NCI-H1092 (cell line): ENCODE measurements at places on chromosomes 3 and 15.
A peak's percentile ranks its signal among the peaks of the same experiment; 100 is the strongest.

DNA sequence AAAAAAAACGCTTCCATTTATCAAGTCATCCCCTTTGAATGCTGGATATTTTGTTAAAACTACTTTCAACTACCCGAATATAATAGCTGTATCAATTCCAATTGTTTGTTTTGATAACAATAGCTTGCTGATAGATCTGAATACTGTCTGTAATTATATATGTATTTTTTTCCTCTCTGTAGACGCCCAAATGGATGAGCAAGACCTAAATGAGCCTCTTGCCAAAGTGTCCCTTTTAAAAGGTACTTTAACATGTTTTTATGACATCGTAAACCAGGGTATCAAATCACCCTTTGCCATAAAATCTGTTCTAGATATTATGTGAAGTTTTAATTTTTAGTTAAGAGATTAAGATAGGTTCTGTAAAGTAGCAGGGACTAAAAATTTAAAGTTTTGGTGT lies 111.5 kb upstream of the FLNB start:
- peak; percentile 1 for DNase-seq

DNA sequence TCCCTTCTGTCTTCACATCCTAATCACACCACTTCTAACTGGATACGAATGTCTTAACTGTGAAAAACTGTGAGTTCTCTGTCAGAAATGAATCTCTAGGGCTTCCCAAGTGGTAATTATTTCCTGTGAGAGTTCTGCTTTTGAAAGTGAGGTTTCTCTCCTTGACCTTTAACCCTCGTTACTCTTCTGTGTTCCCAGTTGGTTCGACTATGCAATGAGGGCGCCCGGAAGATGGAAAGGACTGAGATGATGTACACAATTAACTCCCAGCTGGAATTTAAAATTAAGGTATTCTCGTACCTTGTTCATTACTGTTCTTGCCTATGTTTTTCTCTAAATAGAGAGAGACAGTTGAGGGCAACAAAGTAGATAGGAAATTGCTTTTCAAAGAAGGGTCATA lies 96.5 kb downstream of the ARHGEF26 start:
- DNase-seq = no peak

GRCh38 chr3:194306771-194307640 lies 44.1 kb downstream of the CPN2 start:
- DNase-seq = no peak

GRCh38 chr3:12372741-12373280 lies 83.9 kb downstream of the PPARG start:
- DNase-seq = no peak

DNA sequence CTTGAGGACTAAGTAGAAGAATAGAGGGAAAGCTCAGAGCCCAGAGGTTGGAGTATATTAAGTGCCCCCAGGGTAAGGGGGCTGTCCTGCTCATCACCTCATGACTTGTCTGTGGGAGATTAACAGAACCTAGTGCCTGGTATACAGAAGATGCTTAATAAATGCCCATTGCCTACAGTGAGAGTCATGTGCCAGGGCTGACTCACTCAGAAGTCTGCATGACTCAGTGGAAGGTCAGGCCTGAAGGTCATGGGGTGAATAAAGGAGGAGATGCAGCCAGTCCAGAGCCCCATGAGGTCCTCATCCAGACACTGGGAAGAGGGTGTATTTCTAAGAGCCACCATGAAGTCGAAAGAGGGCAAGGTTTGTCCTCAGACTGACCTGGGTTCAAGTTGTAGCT lies 62.5 kb upstream of the TLE3 start:
- DNase-seq = no peak

- no peak for DNase-seq
Observed at GRCh38 chr3:9955611-9956352, 3.6 kb upstream of the PRRT3 start.

GRCh38 chr15:101455291-101456025 lies 34.0 kb downstream of the PCSK6 start:
- no peak for DNase-seq

DNA sequence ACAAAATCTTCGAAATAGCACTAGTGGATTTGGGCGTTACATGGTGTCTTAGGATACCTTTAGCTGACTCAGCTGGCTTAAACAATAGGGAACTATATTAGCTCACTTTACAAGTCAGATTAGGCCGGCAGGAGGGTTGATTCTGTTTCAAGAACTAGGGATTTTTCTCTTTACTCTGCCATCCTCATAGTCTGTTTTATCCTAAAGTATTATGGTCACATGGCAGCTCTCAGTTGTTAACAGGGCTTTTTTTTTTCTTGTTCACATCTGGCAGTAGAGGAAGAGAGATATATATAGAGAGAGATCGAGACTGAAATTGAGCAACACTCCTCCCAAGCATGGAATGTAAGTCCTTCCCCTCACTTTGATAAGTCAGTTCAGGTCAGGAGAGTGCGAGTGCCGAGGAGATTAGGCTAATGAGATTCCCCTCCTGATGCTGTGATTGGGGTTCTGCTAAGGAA lies 32.9 kb downstream of the CHP1 start:
- no peak for DNase-seq

- DNase-seq = no peak
Observed at GRCh38 chr3:178456621-178457285, 79.5 kb upstream of the KCNMB2 start.

GRCh38 chr3:156862338-156862737 lies 36.2 kb downstream of the LEKR1 start:
- no peak for DNase-seq

GRCh38 chr15:42712584-42712983 lies 24.3 kb downstream of the CDAN1 start:
- no peak for DNase-seq

DNA sequence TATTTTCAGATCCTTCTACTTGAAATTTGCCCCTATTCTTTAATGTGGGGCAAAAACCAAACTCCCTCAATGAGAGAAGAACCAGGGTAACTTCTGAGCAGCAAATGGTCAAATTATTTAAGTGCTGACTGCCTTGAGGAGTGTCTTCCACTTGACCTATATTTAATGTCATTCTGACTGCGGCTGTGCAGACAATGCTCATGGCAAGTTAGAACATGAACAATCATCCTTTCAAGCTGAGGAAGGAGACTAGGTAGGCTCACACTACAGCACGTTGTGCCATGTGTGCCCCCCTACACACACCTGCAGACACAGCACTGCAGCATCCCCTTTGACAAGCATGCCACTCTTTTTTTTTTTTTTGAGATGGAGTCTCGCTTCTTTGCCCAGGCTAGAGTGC lies 98.2 kb downstream of the OSBPL10 start:
- no peak for DNase-seq

DNA sequence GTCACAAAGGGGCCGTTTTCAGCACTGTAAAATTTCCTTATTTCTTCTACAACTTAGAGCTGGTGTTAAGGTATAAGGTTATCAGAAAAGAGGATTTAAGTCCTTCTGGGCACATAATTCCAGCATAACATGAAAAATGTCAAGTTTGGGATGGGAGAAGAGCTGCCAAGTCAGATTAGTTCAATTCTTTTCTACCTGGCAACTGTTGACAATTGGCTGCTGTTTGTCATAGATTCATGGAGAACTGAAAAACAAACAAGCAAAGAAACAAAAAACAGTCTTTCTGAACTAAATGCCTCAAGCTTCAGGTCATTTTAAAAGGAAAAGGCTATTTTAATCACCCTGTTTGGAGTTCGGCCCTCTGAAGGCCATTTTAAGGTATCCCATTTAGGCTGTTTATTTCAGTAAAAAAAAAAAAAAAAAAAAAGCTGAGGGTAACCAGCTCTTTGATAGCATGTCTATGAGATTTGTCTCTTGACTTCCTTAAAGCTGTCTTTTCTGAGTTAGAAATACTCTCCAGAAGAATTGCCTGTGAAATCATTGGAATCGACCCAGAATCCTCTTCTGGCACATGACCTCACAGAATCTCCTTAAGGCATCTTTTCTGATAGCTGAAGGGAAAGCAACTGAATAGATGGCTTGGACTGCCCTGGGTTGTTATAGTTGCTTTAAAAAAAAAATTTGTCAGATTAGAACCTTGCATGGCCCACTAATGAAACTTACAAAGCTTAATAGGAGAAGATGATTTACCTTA lies 173.3 kb downstream of the SEMA6D start:
- no peak for DNase-seq

GRCh38 chr3:184907681-184908649 lies 96.0 kb downstream of the VPS8 start:
- DNase-seq = no peak

DNA sequence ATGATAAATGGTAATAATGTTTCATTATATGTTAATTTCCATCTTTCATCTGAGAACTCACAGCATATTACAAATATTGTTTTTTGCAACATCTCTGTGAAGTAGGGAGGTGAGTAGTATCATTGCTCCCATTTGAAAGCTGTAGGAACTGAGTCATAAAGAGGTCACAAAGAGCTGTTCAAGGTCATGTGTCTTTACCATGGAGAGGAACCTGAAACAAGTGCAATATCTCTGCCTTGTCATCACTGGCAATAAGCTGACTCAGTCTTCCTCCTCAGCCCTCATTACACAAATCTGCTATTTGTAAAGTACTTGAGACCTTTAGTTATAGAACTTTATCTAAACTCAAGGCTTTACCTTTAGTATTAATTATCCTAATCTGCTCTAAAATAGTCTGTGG lies 4.4 kb upstream of the ATP13A4 start:
- DNase-seq = no peak

GRCh38 chr3:173502983-173503568 lies 105.5 kb downstream of the NLGN1 start:
- peak; percentile 44 for DNase-seq

DNA sequence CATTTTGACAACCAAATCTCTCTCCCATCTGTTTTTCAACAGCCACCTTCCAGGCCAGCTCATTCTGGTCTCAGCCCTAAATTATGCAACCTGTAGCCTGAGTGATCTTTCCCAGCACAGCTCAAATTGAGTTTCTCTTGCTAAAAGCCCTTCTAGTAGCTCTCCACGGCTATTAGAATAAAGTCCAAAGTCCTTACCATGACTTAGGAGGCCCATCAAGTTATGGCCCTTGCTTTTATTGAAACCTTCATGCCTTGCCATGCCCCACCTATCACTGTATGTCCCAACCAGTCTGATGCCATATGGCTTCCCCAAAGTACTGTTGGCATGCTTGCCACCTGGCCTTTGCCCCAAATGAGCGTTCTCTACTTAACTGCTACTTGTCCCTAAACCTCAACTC lies 303.5 kb upstream of the GADL1 start:
- DNase-seq = no peak

- no peak for DNase-seq
Observed at GRCh38 chr3:193824365-193824764, 231.4 kb downstream of the OPA1 start.

GRCh38 chr3:189630767-189631372 lies 319 bp upstream of the TP63 start:
- no peak for DNase-seq

- no peak for DNase-seq
Observed at GRCh38 chr3:29503958-29504357, 223.1 kb downstream of the RBMS3 start.

GRCh38 chr3:32843510-32844321 lies 25.9 kb downstream of the TRIM71 start:
- no peak for DNase-seq

DNA sequence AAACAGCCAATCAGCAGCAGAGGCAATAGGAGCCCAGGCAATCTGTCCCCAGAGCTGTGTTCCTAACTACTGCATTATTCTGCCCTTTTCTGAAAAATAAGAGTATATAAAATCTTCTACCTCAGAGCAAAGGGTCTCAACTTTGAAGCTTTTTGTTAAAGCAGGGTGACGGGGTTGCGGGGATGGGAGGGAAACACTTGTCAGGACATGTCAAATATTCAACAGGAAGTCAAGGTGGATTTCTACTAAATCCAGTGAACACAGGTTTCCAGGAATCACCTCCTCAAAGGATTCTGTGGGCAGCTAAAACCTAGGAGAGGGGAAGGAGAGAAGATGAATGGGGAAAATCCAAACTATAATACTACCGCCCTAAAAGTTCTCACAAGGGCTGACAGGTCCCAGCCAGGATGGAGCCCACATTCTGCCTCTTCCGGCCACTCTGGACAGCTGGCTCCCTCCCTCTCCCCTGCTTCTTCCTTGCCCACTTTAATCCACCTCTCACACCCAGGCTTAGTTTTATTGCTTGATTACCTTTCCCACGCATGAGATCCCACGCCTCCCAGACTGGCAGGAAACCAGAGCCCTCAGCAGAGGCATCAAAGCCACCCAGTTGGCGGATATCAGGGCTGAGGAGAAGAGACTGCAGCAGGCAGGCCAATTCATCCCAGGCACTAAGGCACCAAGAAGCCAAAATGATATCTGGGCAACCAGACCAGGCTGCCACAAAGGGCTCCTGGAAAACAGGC lies 77.2 kb downstream of the OSBPL10 start:
- DNase-seq = no peak

- DNase-seq = no peak
Observed at GRCh38 chr3:144770915-144771351, 799.3 kb downstream of the DIPK2A start.

DNA sequence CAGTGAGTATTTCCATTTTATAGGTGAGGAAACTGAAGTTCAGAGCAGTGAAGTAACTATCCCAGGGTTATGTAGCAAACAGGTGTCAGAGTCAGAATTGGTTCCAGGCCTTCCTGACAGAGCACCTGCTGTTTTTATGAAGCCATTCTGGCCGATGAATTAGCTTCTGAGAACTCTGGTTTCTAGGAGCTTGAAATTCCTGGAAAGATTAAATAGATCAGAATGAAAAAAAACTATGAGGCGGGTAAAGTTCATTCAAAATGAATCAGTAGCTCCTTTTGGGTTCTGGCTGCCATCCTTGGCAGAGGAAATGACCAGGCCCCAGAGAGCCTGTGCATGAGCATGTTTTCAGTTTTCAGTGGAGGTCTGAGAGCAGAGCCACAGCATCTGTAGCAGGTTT lies 59.3 kb upstream of the CFAP161 start:
- no peak for DNase-seq

DNA sequence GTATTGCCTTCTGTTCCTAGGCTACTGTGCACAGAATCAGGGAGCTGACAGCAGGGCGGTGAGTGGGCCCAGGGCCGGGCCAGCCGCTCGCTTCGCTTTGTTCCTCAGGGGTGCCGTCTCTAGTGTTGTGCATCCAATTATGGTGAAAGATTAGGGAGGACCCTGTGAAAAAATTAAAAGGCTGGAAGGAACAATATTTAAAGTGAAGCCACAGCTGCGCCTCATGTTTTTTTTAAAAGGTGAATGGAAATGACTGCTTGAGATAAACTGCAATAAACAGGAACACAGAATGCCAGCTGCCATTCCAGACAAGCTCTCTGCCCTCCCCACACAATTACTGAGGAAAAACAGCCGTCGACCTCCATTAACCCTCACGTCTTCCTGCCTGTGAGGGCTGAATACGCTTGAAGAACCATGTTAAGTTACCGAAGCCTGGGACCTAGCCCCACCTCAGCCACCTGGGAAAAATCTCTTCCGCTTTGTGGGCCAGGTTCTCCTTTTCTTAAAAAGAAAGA lies 132.0 kb upstream of the IL12A start:
- DNase-seq = peak; percentile 13

DNA sequence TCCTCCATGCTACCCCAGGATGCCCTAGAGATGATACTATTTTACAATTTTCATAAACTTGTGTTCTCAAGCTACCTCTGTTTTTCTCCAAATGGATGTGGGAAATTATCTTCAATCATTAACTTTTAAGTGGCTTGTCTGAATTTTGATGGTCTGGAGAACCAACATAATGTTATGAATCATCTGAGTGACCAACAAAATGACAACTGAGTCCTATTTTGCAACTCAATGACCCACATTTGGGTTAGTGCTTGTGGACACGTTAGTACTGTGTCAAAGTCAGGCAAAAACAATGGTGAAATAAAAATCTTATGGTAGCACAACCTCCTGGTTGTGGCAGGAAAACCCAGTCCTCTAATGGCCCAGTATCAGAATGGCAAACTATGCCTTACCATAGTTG lies 352.4 kb upstream of the ZNF385D start:
- DNase-seq = no peak
